ENCODE measurements at places on chromosomes 4 and X.

- DNase-seq, result no peak
Observed at GRCh38 chr4:184756399-184756798, 22.5 kb upstream of the CENPU start.

DNA sequence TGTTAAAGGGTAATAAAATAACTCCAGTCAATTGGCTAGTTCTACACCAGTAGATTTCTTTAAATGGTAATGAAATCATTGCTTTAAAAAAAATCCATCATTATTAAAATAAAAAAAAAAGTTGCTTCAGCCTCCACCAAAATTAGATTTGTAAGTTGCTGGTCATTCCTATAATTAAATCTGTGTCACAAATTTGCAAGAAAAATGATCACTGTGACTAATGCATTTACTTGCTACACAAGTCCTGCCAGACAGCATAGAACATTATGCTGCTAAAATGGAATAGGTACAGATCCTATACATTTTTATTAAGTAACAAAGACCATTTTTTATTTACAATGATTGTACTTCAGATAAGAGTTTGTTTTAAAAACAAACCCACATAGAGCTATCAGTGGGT, 85.8 kb downstream of the SLC10A7 start:
- no peak for DNase-seq

GRCh38 chrX:115504167-115504566, 56.8 kb upstream of the PLS3 start:
- no peak for DNase-seq

DNA sequence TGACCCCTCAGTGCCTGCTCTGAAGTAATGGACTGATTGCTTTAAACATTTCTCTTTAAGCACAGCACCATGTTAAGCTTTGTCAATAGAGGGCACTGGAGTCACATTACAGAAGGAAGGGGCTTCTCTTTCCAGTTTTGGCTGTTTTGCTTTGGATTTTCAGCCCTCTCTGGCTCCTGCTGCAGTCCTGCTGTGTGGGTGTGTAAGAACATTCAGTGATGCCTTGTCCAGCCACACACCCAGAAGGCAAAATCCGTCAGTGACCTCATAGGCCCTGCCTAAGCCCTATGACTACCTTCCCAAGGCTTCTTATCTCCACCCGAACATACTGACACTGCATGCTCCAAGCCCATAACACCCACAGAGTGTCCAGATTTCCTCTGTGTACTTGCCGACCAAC, 215.3 kb upstream of the CTSO start:
- DNase-seq, result no peak

DNA sequence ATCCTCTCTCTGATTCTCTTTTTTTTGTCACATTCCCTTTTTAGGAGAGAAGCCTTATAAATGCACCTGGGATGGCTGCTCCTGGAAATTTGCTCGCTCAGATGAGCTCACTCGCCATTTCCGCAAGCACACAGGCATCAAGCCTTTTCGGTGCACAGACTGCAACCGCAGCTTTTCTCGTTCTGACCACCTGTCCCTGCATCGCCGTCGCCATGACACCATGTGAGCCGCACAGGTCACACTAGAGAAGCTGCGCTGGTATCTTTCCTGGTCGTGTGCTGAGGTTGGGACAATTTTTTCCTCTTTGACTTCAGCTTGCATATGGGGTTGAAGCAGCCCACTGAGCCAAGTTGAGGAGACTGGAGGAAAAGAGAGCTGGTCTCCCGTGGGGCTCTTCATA, 52.1 kb downstream of the KLF8 start:
- no peak for DNase-seq

GRCh38 chr4:145920205-145920604, 18.4 kb downstream of the ZNF827 start:
- no peak for DNase-seq

- DNase-seq, result no peak
Observed at GRCh38 chr4:35541888-35542213, 702.5 kb downstream of the ARAP2 start.

- no peak for DNase-seq
Observed at GRCh38 chr4:160414496-160414895, 1311.6 kb downstream of the RAPGEF2 start.

DNA sequence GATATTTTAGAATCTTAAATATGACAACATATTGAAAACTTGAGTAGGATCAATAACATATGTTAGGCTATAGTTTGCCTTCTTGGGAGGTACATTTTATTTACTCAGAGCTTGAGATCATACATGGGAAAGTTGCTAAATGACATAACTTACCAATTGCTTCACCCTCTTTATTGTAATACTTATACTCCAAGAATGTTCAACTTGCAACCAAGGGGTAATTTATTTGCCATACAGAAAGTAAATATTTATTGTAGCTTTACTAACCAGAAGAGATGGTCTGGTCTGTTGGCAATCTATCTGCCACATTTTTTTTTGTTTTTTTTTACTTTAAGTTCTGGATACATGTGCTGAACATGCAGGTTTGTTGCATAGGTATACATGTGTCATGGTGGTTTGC, 426.6 kb downstream of the ARHGAP24 start:
- DNase-seq, result peak; percentile 10

GRCh38 chr4:141713771-141714445, 77.5 kb downstream of the IL15 start:
- no peak for DNase-seq

- DNase-seq, result no peak
Observed at GRCh38 chr4:109231331-109231730, 71.1 kb downstream of the COL25A1 start.

- no peak for DNase-seq
Observed at GRCh38 chr4:101346351-101347266, 717 bp downstream of the PPP3CA start.

DNA sequence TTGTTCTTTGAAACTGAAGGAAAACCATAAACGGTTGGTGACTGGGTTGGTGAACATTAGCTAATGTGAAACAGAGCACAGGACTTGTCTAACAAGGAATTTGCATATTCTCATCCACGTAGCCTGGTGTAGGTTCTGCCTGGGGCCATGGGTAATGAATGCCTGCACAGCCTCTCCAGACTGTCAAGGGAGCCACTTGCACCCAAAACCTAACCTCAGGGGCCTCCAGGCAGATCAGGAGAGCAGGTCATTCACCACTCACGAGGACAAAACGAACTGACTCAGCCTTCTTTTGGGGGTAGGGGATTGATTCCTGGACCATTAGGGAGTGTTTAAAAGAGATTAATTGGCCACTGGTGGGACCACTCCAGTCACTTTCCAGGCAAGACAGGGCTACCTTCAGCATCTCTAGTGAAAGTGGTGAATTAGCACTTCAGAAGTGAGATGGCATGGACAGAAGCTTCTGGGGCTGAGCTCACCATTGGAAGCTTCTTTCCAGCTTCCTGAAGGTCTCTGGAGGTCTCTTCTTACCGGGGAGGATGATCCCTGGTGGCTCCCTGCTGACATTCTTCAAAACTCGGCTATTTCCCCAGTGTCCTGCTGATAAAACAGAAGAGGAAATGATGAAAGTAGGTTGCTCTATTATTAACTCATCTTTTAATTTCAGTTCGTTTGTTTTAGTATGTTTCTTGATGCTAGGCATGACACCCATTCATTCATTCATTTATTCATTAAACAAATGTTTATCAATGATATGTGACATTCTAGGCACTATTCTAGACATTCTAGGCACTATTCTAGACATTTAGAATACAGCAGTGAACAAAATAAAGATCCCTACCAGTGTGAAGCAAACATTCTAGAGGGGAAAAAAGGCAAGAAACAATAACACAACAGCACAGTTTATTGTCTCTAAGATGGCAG, 104.5 kb upstream of the LNX1 start:
- DNase-seq, result no peak

- DNase-seq, result peak; percentile 4
Observed at GRCh38 chr4:84159762-84160161, 339.3 kb downstream of the NKX6-1 start.

DNA sequence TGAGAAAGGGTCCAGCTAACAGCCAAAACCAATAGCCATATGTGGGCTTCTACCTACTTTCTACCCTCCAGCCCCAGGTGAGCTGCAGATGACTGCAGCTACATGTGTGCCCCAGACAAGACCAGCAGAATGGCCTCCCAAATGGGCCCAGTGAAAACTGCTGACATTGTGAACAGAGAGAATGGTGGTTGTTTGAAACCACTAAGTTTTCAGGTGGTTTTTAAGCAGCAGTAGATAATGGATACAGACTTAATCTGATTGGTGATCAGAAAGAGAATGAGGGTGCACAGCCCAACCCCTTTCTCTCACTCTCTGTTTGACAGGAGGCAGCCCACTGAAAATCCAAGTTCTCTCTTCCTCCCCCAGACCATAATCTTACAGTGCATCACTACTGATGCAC, 42.5 kb upstream of the BBS12 start:
- DNase-seq, result no peak

DNA sequence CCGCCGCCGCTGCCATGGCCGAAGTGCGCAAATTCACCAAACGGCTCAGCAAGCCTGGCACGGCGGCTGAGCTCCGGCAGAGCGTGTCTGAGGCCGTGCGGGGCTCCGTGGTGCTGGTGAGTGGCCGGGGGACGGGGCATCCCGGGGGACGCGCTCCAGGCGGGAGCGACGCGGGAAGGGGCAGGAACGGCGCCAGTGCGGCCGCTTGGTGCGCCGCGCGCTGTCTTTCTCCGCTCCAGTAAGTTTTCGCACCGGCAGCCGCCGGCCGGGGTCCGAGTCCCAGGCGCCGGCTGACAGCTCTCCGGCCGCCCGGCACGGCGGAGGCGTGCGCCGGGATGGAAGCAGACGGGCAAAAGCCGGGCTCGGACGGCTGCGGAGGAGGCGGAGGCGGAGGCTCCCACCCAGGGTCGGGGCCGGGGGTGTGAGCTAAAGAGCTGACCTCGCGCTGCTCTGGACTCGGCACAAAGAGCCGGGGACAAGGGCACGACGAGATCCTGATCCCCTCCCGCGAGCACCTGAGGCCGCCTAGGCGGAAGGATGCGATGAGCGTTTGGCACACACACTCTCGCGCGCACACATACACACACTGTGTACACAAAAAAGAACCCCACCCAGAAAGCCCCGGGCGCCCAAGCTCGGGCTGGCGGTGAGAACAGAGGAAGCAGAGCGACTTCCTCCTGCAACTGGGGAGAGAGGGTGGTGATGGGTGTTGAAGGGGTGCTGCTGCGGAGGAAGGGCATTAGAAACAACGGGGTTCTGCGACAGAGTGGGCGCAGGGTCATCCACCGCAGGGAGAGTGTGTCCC, 545 bp downstream of the DOCK11 start:
- no peak for DNase-seq

DNA sequence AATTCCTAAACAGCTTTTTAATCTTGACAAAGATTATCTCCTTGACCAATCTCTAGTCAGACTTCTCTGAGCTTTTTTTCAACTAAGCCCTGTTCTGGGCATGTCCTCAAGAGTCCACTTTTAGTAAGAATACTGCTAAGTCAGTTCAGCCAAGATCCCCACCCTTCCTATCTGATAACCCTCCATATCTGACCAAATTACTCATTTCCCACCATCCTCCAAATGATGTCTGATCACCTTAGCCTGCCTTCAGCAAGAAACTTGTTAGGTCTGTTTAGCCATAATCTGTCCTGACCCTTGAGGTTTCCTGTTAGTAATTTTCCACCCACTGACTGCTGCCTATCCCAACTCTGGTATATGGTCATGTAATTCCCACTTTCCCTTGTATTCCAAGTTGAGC, 65.2 kb downstream of the FAM13A start:
- DNase-seq, result no peak

Measured in LNCaP clone FGC (cell line).